Ammon's horn (tissue), 1 donor: ENCODE measurements at places on chromosomes 16 and 17.

DNA sequence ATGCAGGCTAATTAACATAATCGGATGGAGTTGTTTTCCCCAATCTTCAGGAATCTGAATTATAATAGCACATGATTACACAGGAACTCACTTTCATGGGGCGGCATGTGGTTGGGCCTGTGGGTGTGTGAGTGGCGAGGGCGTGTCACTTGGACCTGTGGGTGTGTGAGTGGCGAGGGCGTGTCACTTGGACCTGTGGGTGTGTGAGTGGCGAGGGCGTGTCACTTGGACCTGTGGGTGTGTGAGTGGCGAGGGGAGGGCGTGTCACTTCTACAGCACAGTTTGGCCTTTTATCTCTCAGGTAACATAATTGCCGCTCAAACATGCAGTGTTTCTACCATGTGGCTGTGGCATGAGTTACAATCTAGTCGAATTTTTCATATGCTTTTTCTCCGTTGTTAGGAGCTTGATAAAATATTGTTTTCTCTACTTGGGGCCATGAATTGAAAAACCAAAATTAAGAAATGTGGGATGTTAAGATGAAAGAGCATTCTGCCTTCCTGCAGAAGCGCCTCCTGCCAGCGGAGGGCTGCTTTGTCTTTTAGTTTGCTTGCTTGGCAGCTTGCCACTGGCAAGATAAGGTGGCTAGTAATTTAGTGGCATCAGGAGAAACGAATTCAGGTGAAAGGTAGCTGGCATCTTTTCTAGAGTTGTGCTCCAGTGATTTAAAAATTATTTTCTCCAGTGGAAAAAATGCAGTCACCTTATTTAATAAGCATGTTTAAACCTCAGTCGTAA is 36.2 kb downstream of the USP10 start:
- DNase-seq: no peak

- DNase-seq: no peak
These were observed 166.0 kb upstream of the GSE1 start for GRCh38 chr16:85446951-85447692.

DNA sequence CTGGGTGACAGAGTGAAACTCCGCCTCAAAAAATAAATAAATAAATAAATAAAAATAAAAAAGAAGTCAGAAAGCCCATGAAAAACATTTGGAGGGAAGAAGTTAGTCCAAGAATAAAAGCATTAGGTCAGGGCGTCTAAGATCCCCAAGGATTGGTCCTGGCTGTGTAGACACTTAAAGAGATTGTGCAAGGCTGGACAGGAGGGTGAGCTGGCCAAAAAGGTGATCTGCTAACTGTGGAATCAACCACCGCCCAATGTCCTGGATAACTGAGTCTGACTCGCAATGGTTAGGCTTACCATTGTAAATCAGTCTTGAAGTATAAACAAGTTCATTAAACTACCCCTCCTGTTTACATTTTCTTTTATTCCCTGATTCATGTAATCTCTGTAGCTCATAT is 8.8 kb upstream of the ABCA8 start:
- no peak for DNase-seq

- DNase-seq: no peak
These were observed 208.3 kb downstream of the C16orf95 start for GRCh38 chr16:87108941-87109340.

- DNase-seq: no peak
These were observed 63.6 kb upstream of the KIFC3 start for GRCh38 chr16:57865746-57866528.

- no peak for DNase-seq
These were observed 164.3 kb downstream of the ABCC12 start for GRCh38 chr16:47991491-47991890.

GRCh38 chr17:14833201-14833785 is 431.8 kb downstream of the PMP22 start:
- no peak for DNase-seq

DNA sequence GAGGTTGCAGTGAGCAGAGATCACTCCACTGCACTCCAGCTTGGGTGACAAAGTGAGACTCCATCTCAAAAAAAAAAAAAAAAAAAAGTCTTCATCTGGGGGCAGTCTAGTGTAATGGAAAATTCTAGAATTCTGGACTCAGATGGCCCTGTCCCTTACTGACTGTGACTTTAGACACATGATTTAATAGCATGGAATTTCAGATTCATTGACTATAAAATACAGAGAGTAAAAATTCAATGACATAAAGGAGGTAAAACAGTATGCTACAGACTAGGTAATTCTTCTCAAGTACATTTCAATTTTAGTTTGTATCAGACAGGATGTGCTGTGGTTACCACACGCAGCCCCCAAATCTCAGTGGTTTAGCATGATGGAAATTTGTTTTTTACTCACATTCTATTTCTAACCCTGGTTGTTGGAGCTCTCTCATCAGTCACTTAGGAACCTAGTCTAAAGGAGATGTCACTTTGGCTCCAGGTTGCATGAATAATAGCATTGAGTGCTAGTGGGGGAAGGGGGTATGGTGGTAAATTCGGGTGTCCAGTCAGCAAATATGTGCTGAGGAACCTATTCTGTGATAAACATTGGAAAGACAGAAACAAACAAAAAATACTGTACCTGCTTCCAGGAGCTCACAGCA is 444.0 kb downstream of the XYLT1 start:
- DNase-seq: no peak

GRCh38 chr16:73253922-73254480 is 206.1 kb upstream of the ZFHX3 start:
- DNase-seq: no peak
